ENCODE measurements at places on chromosomes 16 and 17.

- DNase-seq = no peak
Measured at GRCh38 chr17:20244671-20245070, 222.7 kb downstream of the LGALS9B start.

DNA sequence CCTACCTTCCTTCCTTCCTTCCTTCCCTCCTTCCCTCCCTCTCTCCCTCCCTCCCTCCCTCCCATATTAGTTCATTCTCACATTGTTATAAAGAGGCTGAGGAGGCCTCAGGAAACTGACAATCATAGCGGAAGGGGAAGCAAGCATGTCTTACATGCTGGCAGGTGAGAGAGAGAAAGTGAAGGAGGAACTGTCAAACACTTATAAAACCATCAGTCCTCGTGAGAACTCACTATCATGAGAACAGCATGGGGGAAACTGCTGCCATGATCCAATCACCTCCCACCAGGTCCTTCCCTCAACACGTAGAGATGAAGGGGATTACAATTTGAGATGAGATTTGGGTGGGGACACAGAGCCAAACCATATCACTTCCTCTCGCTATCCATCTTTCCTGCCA lies 281.6 kb upstream of the FOXF1 start:
- no peak for DNase-seq

GRCh38 chr16:1775006-1775845 lies 2.3 kb upstream of the MRPS34 start:
- no peak for DNase-seq

GRCh38 chr17:40312131-40312731 lies 3.3 kb downstream of the RARA start:
- no peak for DNase-seq

GRCh38 chr17:4949321-4950074 lies 1.2 kb upstream of the PFN1 start:
- DNase-seq = peak; percentile 80

DNA sequence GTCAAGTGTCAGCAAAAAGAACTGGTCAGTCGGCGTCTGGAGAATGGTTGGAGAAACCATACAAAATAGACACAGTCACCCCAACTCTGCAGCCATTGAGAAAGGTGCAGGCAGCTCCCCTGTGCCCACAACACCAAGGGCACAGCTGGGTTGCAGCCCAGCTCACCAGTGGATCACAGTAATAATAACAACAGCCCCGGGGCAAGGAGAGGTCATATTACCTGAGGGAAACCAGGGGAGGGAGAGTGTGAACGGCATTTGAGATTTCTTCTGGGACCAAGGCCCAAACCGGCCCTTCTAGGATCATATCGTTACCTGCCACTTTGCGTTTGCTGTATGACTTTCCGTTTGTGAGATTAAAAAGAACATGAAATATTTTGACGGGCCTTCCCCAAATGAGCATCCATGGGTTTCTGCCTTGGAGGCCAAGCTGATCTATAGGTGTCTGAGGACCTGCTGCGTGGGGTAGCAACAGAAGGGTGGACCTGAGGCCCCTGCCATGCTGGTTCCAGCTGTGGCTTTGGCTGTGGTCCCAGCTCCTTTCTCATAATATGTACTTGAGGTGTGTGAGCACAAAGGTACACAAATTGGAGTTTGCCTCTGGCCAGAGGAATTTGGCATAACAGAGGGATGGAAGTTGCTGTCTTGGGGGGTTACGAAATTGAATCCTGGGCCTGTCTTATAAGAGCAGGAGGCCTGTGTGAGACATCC lies 154.6 kb downstream of the CMIP start:
- no peak for DNase-seq

DNA sequence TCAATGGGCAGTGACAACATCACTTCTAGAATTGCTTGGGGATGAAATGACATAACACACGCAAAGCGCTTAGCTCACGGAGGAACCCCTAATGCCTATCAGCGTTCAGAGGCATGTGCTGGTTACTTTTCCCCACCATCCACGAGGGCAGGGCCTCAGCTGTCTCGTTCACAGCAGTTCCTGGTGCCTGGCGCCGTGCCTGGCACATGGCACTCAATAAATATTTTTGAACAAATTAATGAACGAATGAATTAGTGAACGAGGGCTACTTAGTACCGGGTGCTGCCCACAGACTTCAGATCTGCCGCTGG lies 14.1 kb upstream of the CIBAR2 start:
- no peak for DNase-seq

- no peak for DNase-seq
Measured at GRCh38 chr16:35599429-35600160, 2140.2 kb downstream of the TP53TG3F start.

DNA sequence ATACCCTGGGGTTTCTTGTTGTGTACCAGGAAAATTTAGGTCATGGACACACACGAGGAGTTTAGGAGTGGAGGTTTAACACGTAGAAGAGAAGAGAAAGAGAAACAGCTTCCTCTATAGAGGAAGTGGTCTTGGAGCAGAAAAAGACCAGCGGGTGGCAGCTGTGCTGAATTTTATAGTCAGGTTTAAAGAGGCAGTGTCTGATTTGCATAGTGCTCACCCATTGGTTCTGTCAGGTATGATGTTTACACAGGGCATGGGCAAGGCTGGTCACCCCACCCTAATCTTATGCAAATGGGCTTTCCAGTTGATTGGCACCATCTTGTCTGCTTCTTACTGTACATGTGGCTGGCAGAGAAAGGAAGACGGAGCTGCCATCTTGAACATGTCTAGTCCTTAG lies 309.0 kb downstream of the CDH13 start:
- no peak for DNase-seq

- no peak for DNase-seq
Measured at GRCh38 chr17:31580706-31581490, 189.4 kb downstream of the RAB11FIP4 start.

DNA sequence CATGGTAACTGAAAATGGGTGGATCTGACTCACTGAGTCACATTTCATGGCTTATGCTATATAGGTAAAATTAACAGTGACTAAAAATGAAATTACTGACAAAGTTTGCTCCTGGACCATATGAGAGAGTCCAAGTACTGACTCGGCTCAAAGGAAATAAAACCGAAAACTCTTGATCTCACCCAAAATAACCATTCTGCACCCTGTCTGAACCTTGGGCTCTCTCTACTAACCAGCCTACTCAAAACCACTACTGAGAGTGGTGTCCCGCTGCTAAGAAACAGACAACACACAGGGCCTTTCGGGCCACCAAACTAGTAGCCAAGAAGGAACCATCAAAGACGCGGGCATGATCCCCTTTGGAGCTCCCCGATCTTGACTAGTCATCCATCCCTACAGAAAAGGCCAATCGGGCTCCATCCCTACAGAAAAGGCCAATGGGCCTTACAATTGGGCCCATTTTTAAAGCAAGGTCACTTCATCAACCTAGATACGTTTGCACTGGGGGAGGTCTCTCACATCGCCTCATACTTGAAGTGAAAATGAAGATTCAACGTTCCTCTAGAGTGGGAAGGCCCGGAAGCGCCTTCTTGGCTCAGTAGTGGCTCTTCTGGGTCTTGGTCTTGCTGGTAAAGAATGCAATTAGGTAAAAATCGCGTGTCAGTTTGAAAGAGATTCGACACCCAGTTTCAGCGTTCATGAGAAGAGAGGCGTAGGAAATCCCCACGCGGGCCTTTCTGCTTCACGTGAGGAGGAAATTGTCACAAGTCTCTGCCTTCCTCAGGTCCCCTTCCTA lies 720 bp upstream of the ZPBP2 start:
- DNase-seq = peak; percentile 63

- DNase-seq = no peak
Measured at GRCh38 chr17:73284354-73284753, 22.7 kb upstream of the CPSF4L start.

DNA sequence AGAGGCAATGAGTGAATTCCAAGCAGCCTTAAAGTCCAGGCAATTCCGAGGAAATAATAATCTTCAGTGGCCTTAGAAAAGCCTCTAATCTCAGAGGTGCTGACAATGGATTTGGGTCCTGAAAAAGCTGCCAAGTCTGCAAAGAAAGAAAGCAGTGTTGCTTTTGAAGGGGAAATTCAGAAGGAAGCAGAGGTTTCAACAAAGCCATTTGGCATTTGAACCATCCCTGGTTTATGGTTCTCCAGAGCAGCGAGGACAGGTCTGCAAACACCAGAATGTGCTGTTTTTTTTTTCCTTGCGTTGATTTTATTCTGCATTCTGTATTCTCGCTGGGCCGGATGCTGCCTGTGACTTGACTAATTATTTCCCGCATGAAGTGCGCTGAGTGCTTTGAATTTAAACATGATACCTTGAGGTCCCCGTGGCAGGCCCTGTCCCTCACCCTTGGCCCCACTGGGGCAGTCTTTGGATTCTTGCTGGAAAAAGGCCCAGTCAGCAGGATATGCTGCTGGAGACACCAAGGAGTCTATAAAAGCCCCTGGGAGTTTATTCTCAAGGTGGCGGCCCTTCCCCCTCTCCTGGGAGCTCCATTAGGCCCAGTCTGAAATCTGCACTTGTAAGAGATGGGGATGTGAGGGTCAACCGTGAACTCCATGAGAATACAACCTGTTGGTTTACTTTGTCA lies 338.3 kb downstream of the HAPSTR1 start:
- DNase-seq = no peak

DNA sequence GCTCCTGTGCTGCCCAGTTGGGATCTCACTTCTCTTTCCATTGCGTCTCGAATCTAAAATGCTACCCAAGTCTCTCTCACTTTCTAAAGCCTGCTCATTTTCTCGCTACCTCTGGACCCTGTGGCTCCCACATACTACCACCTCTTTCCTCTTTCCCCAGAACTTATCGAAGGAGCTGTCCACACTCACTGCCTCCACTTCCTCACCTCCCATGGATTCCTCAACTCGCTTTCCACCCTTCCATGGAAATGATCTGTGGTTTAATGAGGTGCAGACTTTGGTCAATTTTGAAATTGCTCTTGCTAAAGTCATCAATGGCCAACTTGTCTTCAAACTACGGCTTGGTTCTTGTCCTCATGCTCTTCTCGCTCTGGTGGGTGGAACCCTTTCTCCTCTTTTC lies 37.2 kb upstream of the ETV4 start:
- DNase-seq = no peak

DNA sequence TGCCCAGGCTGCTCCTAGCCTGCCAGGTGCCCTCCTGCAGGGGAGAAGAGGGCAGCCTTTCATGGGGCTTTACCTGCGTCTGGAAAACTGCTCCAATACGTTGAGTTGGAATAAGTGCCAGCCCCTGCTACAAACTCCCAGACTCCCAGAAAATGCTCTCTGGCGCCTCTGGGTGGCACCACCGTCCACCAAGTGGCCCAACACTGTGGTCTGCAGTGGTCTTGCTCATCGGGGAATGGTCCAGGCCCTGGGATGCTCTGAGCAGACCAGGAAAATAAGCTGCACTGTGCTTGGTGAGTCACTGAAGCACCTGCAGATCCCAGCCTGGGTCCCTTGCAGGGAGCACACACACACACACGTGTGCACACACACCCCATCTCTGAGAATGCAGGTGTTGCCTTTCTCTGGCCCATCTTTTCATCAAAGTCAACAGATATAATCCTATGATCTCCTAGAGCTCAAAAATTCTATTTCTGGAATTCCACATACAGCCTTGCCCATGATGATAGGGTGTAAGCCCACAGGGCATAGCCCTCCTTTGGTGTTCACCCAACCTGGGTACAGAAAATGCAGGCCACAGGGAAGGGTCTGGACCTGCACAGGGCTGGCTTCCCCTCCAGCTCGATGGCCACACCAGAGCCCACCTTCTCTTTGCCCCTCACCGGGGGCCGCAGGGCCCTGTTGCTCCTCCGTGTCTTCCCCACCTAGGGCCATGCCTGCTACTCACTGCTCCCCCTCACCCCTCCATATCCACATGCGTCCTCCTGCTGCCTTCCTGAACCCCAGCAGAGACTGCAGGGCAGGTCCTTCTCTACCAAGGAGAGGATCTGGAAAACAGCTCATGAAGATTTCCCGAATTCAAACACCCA lies 20.5 kb downstream of the CDIP1 start:
- DNase-seq = no peak

DNA sequence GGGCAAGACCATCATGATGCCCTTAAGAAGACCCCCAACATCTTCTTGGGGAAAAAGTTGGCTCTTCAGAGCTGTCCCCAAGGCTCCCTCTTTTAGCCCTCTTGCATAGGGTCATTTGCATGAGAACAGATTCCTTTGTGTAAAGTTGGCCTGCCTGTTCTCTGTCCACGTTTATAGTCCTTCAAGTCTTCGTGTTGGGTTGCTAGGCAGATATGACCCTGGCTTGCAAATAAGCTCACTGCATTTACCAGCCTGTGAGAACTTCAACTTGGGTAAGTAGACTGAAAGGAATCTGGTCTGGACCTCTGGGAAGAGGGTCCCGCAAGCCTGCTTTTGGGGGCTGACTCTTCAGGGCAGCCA lies 2.9 kb downstream of the ARSG start:
- no peak for DNase-seq

- no peak for DNase-seq
Measured at GRCh38 chr16:47127541-47127940, 16.2 kb downstream of the NETO2 start.

GRCh38 chr16:47503936-47504335 lies 42.8 kb downstream of the PHKB start:
- DNase-seq = no peak

- DNase-seq = no peak
Measured at GRCh38 chr17:39841134-39841683, 22.9 kb downstream of the IKZF3 start.

DNA sequence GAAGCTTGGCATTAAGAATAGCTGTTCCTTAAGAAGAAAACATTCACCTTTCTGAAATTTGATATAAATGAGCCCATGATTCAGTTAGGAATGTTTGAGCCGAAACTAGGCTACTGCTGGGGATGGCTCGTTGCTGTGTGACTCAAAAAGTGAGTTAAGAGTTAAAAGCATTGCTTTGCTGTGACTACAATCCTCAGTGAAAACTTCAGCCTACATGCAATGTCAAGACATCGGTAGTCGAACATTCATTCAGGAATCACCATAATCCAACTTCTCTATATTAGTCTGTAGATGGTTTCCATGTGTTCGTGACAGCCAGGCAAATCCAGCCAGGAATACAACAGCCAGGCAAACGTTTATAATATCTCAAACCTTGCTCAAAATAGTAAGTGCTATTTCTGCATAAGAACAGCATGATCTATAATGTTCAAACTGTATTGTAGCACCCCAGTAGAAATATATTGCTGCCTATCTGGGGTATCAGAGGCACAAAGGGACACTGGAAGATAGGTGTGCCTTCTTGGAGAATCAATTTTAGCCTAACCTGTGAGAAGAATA lies 1225.1 kb downstream of the CDH8 start:
- DNase-seq = no peak

- no peak for DNase-seq
Measured at GRCh38 chr16:70698901-70699300, 13.0 kb upstream of the MTSS2 start.

DNA sequence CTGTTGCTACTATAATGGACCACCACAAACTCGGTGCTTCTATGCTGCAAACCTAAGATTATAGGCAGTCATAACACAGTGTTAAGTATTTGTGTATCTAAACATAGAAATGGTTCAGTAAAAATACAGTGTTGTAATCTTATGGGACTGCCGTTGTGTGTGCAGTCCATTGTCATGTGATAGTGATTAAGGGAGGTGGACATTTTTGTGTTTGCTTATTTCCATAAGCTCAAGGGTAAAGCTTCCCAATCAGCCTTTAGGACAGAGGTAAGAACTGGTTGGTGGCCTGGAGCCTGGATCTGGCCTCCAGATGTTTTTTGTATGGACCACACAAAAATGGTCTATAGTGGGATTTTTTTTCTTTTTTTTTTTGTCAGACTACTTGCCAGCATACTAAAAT lies 29.9 kb downstream of the WWOX start:
- no peak for DNase-seq

Measured in activated naive CD8-positive, alpha-beta T cell treated with anti-CD3 and anti-CD28 coated beads for 36 hours (primary cell).